ENCODE measurements at places on chromosomes 4 and X. TPM values are rescaled to one million over a fixed set of nuclear protein-coding genes. Genes with fewer than 3 reads are reported as not detected.

The CTAG1B gene
- total RNA-seq = not detected

The TEX11 gene
- not detected for total RNA-seq

DNA sequence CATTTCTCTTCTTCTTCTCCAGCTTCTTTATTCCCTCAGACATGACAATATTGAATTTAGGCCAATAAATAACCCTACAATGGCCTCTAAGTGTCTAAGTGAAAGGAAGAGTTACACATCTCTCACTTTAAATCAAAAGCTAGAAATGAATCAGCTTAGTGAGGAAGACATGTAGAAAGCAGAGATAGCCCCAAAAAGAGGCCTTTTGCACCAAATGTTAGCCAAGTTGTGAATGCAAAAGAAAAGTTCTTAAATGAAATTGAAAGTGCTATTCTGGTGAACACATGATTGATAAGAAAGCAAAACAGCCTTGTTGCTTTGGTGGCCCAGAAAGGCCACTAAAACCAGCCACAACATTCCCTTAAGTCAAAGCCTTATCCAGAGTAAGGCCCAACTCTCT is 146.2 kb upstream of the HHIP start:
- no peak for DNase-seq

The AFP gene
- total RNA-seq = not detected

DNA sequence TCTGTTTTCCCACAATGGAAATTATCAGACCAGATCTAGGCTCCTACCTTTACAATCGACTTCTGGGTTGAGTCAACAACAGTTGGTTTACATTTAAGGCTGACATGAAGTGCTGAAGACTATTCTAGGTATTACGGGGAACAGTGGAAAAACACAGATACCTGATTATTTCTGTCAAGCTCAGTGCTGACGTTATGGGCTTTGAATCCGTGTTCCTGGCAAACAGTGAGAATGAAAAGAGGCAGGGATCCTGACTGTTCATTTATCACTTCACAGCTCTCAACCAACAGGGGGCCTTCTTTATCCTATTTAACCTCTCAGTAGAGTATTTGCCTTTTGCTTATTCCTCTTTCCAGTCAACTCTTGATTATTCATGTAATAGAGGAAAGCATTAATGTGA is 43.1 kb downstream of the TMEM164 start:
- DNase-seq = no peak

The FAM120C gene
- 4.7 TPM for total RNA-seq

The ADH1A gene
- total RNA-seq = not detected

The LETM1 gene
- total RNA-seq = 95.8 TPM

- no peak for DNase-seq
Measured at GRCh38 chr4:27218013-27218412, 357.4 kb downstream of the STIM2 start.

The PDE5A gene
- total RNA-seq = 1.7 TPM

The NAA11 gene
- total RNA-seq = not detected

DNA sequence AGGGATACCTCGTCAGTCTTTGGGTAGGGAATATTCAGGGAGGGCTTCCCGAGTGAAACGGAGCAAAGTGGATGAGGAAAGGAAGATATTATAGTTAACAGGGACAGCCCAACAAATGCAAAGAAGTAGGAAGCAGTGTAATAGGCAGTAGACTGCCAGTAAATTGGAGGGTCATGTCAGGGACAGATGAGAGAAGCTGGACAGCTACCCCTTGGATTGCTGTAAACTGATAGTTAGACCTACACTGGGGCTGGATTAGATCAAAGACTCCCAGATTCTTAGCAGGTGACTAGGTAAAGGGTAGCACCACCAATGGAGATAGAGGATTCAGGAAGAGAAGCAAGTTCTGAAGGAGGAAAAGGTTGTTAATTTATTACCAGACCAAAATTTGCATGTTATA is 48.0 kb downstream of the NPNT start:
- no peak for DNase-seq

The CACNA1F gene
- 0.05 TPM for total RNA-seq

The MAGEC3 gene
- total RNA-seq = not detected

DNA sequence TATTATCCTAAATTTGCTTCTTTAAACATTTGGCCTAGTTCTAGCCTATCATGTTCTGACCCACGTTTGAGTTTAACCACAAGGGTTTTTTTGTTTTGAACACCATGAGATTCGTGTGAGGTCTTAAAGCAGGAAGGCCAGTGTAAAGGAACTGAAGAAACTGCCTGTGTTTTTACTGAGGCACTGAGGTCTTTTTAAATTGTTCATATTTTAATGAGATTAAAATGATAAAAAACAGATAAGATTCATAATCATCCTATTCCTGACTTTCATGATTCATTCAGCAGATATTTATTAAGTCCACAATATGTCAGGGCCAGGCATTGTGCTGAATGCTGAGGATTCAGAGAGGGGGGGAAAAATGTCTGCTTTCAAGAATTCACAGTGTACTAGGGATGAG is 3.2 kb downstream of the RPS6KA3 start:
- peak; percentile 23 for DNase-seq

DNA sequence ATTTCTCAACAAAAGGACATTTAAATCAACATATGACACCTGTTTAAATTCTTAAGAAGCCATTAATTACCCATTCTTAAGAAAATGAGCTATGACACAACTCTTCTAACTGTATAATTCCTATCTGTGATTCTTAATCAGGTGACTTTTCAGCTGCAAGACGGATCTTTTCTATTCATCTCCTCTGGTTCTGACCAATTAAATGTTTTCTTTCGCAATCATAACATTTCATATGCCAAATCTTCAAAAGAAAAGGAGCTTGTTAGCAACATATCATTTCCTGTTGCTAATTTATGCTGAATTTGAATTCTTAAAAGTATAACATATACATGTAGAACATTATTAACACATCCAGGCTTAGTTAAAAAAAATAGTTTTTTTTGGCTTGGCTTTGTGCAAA is 62.5 kb downstream of the SEL1L3 start:
- DNase-seq = no peak

The FOXR2 gene
- total RNA-seq = not detected

DNA sequence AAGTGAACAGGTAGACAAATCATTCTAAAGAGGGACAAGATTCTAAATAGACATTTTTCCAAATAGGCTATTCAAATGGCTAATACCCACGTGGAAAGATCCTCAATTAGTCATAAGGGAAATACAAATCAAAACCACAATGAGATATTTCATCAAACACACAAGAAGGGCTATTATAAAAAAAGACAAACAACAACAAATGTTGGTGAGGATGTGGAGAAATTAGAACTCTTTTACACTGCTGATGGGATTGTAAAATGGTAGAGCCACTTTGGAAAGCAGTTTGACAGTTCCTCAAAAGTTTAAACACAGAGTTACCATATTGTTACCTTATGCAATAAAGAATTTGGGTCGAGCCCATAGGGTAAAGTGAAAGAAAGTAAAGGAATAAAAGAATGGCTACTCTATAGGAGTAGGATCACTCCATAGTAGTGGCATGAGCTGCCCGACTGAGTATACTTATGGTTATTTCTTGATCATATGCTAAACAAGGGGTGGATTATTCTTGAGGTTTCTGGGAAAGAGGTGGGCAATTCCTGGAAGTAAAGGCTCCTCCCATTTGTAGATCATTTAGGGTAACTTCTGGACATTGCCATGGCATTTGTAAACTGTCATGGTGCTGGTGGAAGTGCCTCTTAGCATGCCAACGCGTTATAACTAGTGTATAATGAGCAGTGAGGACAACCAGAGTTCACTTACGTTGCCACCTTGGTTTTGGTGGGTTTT is 58.9 kb upstream of the FAM9C start:
- DNase-seq = no peak

- no peak for DNase-seq
Measured at GRCh38 chrX:68492583-68492982, 6.3 kb upstream of the YIPF6 start.

- no peak for DNase-seq
Measured at GRCh38 chr4:151429957-151430570, 21.1 kb downstream of the FHIP1A start.

DNA sequence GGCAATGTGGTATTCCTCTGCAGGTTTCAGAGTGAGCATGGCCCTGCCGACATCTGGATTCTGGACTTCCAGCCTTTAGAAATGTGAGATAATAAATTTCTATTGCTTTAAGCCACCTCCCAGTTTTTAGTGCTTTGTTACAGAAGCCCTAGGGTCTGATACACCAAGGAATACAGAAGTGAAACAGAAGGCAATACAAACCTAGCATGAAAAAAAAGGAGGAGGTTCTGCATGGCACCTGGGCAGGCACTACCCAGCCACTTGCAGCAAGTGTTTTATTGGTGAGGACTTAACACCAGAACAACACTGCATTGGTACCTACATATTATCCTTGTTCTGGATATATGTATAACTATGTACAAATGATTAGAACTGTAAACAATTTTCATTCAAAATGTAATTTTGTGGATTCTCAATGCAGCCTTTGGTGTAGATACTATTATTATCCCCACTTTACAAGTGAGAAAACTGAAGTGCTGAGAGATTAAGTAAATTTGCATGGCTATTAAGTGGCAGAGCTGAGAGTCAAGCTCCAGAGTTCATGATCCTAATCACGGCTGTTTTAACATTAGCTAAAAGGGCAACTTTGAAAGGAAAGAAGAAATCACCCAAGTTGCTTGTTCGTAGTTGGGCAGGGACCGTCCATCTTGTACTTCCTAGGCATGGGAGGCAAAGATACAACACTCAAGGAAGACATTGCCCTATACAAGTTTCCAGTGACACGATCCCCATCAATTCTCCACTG is 71.8 kb downstream of the IL21 start:
- DNase-seq = no peak

The SPIN2A gene
- 0.17 TPM for total RNA-seq

The RHOXF2B gene
- not detected for total RNA-seq

- no peak for DNase-seq
Measured at GRCh38 chrX:14927401-14927800, 54.2 kb downstream of the MOSPD2 start.
